ENCODE measurements at places on chromosomes 5 and 9.

- DNase-seq, result no peak
Measured at GRCh38 chr9:92764381-92764987, at the start of gene BICD2. Gene BICD2 (minus strand): TSS chr9:92764833. CDS start chr9:92764744, 89 bp downstream.

DNA sequence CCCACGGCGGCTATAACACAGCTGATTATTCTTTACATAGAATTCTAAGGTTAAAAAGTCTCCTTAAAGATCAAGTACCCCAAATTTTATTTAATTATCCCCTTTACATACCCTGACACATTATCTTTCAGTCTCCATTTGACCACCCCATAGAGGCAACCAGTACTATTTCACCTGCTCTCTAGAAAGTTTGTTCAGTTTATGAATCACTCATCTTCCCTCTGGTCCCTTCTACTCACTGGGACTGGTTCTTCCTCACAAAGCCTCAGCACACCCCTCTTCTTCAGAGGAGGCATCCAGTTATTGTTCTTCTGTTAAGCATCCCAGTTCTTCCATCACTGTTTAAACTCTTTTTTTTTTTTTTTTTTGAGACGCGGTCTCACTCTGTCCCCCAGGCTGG lies 42.8 kb downstream of the PPP1R2B start:
- DNase-seq, result no peak

GRCh38 chr9:81053298-81054025 lies 635.9 kb downstream of the TLE1 start:
- no peak for DNase-seq

- DNase-seq, result no peak
Measured at GRCh38 chr5:173963182-173963838, 25.7 kb upstream of the C5orf47 start.

DNA sequence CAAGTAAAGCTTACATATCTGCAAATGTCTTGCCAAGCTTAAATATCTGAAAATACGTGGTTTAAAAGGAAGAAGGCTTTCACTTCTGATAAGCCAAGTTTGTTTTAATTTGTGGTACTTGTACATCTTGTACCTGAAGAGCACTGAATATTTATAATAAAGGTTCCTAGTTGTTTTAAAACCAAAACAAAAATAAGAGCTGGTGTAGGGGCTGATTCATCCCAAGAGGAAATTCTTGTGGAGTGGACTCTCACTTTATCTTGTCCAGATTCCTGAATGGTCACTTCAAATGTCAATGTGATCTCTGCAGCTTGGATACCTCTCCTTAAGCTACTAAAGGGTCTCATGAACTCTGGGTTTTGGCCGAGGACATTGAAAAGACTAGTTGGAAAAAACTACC lies 29.5 kb downstream of the MAMDC2 start:
- DNase-seq, result no peak

DNA sequence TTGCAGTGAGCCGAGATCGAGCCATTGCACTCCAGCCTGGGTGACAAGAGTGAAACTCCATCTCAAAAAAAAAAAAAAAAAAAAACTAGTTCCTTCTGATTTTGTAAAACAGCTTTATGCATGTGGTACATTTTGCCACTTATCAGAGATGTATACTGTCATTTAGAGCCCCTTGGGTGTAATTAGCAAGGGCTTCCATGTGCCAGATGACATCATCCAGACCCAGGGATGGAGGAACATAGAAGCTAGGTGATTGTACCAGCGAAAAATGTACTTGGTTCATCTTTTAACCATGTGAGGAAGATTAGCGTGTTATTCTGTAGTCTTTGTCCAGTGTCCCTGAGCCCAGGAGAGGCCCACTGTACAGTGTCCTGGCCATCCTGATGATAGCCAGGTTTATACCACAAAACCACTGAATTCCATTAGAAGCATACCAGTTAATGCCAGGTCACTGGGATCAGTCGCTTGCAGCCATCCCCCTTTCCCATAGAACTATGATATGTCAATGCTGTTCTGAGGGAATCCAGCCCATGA lies 239.3 kb upstream of the SGCD start:
- no peak for DNase-seq

- DNase-seq, result no peak
Measured at GRCh38 chr9:89464300-89464901, 33.5 kb downstream of the SEMA4D start.

GRCh38 chr9:116476935-116477381 lies 210.1 kb upstream of the TRIM32 start:
- DNase-seq, result no peak

DNA sequence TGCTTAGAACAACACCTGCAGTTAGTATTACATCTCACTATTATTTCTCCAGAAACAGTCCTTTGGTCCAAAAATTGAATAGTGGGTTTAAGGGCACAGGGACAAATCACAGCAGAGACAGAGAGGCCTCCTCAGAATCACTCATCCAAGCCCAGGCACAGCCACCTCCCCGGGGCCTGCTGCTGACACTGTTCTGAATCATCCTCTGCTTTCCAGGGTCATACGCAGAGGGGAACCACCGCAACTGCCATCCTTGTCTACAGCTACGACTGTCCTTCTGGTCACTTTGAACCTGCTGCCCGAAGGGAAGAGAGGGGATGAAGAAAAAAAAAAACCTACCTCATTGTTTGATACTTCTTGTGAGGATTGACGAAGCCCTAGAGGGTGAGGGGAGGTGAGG lies 35.3 kb upstream of the MAN2A1 start:
- no peak for DNase-seq

GRCh38 chr9:4177970-4178758 lies 121.7 kb downstream of the GLIS3 start:
- no peak for DNase-seq

- DNase-seq, result no peak
Measured at GRCh38 chr9:76194896-76195295, 199.3 kb downstream of the RFK start.

GRCh38 chr5:34903260-34903659 lies 12.0 kb downstream of the RAD1 start:
- DNase-seq, result no peak

GRCh38 chr9:71796100-71796767 lies 27.9 kb upstream of the CEMIP2 start:
- DNase-seq, result no peak

DNA sequence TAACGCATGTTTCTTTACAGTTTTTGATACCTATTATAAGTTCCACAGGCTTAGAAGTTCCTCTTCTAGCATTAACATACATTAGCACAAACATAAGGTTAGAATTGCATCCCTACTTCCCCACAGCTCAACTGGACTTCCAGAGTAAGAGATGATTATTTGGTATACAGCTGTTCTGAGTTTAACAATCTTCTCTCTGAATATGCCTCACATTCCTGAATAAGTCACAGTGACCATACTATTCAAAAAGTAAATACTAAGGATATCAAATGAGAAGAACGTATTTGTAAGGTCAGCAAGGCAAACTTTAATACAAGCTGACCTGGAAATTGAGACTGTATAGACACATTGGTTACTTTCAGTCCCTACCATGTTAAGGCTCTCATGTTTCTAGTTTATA lies 21.3 kb downstream of the NR6A1 start:
- DNase-seq, result no peak

DNA sequence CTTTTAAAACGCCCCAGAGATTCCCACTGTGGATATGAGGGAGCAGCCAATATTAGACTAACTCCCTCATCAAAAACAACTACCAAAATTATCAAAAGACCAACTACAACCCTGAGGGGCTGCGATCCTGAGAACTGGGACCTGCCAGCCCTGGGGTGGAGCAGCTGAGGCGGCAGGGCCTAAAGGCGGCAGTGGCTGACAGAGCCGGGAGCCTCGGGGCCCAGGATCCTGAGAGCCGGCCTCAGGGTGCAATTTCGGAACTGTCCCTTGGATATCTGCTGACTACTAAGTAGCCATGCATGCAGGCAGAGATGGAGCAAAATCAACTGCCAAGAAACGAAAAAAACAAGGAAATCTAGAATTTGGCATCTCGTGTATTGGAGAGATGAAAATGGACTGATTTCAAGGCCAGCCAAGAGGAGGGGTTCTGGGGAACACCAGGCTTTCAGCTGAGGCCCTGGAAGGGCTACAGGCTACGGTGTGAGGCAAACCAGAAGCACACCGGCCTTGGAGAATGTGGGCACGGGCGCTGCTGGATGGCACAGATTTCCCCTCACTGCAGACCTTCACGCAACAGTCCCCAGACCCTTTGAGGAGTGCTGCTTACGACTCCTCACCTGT lies 63.6 kb upstream of the UBAC1 start:
- no peak for DNase-seq

DNA sequence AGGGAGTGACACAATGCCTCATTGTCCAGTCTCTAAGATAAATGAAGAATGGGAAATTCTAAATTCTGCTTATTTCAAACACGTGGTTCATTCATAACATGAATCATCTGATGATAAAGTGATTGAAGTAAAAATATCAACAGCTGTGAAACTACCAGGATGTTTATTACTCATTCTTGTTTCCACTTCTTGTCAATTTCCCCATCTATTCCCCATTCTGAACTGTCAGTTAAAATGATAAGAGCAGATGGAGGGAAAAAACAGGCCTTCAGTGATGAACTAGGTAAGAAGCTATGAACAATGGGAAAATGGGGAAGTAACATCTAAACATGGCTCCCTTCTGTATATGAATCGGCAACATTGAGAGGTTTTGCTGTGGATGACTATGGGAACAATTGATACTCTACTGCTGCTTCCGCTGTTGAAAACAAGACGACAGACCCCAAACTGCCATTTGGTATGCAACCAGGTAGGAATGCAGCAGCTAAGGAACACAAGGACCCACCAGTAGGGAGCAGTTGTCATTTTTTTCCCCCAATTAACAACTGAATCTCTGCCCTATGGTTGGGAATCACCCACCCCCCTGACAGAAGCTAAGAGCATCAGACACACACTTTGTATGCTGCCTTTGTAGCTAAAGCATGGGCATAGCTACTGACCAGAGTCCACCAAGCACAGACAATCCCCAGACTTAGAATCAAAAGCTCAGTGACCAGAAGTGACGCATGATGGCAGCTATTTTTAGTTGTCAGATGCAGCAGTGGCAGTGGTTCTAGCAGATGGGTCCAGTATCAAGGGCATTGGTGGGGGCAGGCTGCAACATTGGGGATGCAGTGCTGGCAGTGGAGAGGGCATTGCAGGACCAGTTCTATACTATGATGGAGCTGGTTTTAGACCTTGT lies 52.9 kb upstream of the ZNF366 start:
- DNase-seq, result no peak

DNA sequence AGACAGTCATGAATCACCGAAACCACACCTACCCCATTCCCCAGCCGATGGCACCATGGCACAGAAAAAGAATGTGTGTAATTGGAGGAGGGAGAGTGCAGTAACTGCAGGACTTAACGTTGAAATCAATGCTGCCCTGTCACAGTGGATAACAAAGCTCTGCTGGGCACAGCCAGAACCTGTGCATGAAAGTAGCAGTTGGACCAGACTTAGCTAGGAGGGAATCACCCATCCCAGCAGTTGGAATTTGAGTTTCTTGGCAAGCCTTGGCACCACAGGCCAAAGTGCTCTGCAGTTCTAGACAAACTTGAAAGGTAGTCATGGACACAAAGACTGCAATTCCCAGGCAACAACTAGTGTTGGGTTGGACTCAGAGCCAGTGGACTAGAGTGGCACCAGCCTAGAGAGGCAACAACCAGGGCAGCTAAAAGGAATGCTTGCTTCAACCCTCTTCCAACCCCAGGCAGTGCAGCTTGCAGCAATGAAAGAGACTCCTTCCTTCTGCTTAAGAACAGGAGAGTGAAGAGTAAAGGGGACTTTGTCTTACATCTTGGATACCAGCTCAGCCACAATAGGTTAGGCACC lies 19.1 kb downstream of the TMEM232 start:
- DNase-seq, result no peak

DNA sequence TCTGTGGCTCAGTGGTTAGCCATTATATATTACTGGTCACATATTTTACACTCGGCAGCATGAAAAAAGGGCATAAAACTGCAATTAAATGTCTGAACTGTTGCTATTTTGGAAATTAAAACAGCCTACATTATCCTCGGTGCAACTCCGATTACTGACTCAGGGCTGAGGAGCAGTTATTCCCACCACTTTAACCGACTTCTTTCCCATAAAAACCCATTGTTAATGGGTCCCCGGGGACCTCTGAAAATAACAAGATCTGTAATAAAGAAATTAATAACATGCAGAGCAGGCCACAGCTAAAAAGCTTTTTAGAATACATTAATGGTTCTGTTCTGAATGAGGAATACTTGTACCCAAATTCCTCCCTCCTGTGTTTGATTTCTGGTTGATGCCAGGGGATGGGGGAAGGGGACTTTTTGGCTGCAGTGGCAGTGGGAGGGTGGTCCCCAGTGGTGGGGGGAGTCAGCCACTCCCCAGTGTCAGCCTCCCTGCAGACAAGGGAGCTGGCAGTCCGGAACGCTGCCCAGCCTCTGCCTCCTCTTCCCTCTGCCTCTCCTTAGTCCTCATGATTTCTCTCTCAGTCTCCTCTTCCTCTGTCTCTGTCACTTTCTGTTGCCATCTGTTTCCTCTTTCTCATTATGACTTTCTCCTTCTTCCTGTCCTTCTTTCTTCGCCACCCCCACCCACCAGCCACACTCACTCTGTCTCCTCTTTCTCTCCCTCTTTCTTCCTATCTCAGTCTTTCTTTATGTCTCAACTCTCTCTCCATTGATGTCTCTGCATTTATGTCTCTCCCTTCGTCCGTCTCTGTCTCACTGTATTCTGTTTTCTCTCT lies 59.0 kb upstream of the ZBTB43 start:
- DNase-seq, result no peak

DNA sequence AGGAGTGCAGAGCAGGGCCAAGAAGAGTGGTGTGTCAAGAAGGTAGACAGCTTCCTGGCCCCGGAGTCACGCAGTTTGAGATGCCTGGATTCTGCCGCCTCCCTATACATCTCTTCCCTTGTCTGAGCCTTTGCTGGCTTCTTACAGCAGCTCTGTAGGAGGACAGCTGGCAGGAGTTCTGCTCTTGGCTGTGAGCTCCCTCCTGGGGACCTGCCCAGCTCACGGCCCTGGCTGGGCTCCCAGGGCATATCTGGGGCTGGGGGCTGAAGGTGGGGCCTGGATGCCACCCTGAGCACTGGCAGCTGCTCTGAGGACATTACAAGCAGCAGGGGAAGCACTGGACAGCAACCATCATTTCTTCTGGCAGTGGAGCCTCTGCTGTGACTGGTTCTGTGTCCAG lies 786 bp upstream of the TSSK1B start:
- DNase-seq, result no peak

DNA sequence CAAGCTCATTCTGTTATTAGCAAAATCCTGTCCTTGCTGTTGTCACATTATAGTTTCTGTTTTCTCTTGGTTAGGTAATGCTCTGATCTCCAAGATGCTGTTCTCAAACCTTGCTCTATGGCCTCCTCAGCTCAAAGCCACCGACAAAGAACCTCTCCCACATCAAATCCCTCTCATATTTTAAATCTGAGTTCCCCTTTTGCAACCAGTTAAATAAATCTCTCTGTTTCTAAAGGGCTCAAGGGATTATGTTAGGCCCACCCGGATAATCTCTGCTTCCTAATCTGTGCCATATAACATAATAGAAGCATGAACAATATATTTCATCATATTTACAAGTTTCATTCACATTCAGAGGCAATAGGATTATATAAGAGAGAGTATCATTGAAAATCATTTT lies 286.0 kb downstream of the CYLC2 start:
- no peak for DNase-seq

GRCh38 chr5:170751631-170752030 lies 31.9 kb upstream of the GABRP start:
- no peak for DNase-seq
